RPMI7951 (cell line): ENCODE measurements at places on chromosomes 5 and 9. TPM values are rescaled to one million over a fixed set of nuclear protein-coding genes. Genes with fewer than 3 reads are reported as not detected.

GRCh38 chr9:124505006-124505900 lies 1.9 kb downstream of the NR5A1 start:
- no peak for DNase-seq

Gene TMEM174
- not detected in 2 replicates for total RNA-seq

DNA sequence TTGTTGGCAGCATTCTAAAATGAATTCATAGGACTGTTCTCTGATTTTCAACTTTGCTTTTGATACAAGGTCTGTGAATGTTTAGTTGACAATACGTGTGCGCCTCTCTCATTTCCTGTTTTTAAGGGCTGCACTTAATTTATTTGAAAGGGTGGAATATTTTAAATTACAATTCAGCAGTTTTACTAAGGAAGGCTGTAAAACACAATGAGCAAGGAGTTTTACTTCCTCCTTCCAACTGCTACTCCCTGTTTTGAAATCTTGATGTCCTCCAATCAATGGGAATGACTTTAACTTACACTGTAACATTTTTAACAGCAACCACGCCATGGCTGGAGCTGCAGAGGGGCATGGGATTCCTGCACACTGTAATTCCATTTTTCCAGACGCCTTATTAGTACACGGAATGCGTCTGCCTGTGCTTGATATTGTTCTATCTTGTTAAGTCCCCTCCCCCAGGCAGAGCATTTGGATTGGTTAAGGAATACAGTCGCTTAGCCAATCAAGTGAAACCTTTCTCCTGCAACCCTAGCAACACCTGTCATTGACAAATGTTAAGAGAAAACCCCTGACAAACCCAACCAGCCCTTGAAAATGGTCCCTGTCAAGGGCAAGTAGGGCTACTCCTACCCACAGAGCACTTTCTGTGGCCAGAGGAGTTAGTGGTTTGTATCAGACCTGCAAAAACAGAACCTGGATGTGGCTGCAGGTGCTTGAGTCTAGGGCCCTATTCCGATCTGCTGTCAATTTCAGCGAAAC lies 12.5 kb upstream of the ZSWIM6 start:
- DNase-seq: no peak

Gene C5orf58
- total RNA-seq: 0.68 TPM in 1 of 2 replicates, not detected in the other

Gene MYMK
- total RNA-seq: not detected in 2 replicates

DNA sequence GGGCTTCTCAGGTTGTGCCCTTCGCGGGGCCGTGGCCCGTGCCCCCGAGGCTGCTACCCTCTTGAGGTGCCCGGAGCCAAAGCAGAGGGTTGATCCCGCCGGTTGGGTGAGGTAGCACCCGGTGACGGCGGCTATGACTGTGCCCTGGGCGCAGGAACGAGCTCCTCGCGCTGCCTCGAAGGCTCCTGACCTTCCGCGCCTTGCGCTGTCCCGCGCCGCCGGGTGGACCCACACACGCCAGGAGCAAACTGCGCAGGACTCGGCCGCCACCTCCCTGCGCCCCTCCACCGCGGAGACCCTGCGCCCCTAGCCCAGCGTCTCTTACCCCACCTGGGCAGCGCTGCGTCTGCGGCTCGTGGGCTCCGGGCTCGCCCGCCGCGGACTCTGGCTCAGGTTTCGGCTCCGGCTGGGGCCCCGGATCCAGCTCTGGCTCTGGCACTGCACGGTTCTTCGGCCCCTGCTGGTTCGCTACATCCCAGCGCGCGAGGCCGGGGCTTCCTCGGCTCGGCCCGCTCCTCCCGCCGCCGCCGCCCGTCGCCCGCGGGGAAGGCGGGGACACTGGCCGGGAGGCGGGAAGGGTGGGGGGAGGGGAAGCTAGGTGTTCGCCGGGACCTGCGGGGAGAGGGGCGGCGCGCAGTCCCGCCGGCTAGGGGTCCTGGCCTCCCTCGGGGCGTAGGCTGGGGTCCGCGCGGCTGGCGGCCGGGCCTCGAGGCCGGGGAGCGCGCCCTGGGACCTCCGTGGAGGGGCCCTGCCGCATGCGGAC lies 5.4 kb upstream of the PITX1 start:
- no peak for DNase-seq

Gene ANKDD1B
- not detected in 2 replicates for total RNA-seq

- DNase-seq: no peak
Measured at GRCh38 chr5:96110300-96110699, 148.6 kb upstream of the ELL2 start.
